ENCODE measurements at places on chromosomes 6 and 20. TPM values are rescaled to one million over a fixed set of nuclear protein-coding genes. Genes with fewer than 3 reads are reported as not detected.

Gene CLIC5
- 2.2 TPM for total RNA-seq

Gene LRP11
- 5.1 TPM for total RNA-seq

Gene KIAA0408
- 2.7 TPM for total RNA-seq

DNA sequence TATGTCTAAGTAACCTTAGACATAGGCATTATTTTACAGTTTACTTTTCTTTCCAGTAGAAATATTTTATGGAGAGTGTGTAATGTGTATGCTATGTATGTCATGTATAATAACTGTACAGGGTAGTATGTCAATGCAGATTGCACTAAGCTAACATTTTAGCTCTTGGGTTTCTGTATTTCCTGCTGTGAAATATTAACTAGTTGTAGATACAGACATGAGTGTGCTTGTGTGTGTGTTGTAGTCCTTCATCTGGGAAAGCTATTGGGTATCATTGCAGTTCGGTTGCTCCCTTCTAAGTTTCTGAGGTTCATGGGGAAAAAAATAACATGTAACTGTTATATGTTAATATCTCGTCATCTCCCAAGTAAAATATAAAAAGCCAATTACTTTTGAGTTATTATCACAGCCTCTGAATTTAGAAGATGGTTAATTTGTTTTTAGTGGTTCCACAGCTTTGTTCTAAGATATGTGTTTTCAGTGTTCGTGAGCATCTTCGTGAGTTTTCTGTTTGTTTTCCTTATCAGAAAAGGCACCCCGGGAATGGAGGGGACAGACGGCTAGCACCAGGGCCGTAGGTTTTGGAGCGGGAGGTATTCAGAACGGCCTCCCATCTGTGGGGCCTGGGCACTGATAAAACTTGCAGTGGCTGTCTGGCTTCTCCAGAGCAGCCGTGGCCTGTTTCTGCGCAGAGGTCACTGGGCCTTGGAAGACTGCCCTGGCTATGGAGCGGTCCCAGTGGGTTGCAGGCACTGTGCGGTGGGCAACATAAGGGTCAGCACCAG, 215.0 kb downstream of the ARID1B start:
- no peaks in the 10 kb centered on the region for H3K27me3 ChIP-seq
- no peaks in the 10 kb centered on the region for H3K36me3 ChIP-seq
- H3K27ac ChIP-seq: no peak overlapping the region
- no peak overlapping the region for H3K4me3 ChIP-seq
- no peak for DNase-seq
- peaks cover 37% of the 10 kb centered on the region for H3K4me1 ChIP-seq

Gene C20orf204
- total RNA-seq: 2.3 TPM

GRCh38 chr6:89944826-89945407, 50.6 kb downstream of the GJA10 start:
- DNase-seq: peak; percentile 3
- H3K27me3 ChIP-seq: no peaks in the 10 kb centered on the region
- no peak overlapping the region for H3K4me3 ChIP-seq
- peak overlapping the region; percentile 84 for H3K27ac ChIP-seq

- H3K4me3 ChIP-seq: no peak overlapping the region
- H3K36me3 ChIP-seq: no peaks in the 10 kb centered on the region
- H3K27me3 ChIP-seq: no peaks in the 10 kb centered on the region
- DNase-seq: no peak
- H3K27ac ChIP-seq: no peak overlapping the region
Measured at GRCh38 chr20:22460231-22460630, 124.1 kb downstream of the FOXA2 start.

DNA sequence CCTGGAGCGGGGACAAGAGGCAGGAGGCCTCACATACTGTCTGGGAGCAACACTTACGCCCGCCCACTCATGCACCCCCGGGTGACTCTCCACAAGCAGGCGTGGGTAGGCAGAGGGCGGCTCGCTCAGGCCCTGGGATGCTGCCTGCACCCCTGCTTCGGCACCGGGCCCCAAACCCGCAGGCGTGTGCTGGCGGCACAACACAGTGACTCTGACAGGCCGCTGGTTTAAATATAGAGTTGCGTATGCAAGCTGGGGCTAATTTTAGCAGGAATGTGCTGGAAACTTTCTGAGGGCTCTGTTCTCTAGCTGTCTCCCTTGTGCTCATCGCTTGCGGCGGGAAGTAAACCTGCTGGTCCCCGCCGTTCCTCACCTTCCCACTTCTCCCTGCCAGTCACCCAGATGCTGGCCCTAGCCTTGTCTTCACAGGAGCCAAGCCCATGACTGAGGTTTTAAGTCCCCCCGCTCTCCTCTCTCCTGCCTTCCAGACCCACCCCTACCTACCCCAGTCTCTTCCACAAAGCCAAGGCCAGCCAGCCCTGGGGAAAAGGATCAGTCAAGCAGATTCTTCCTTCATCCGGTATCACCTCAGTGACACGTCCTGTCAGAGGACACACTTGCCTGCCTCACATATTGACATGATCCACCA, 94.5 kb upstream of the FOXP4 start:
- H3K36me3 ChIP-seq: no peaks in the 10 kb centered on the region
- DNase-seq: no peak
- no peak overlapping the region for H3K27ac ChIP-seq
- no peak overlapping the region for H3K4me3 ChIP-seq

Gene WFDC13
- total RNA-seq: not detected

GRCh38 chr6:40376113-40376650, 211.0 kb downstream of the LRFN2 start:
- H3K4me1 ChIP-seq: peaks cover 8% of the 10 kb centered on the region
- H3K36me3 ChIP-seq: no peaks in the 10 kb centered on the region
- H3K27me3 ChIP-seq: no peaks in the 10 kb centered on the region
- H3K4me3 ChIP-seq: no peak overlapping the region

DNA sequence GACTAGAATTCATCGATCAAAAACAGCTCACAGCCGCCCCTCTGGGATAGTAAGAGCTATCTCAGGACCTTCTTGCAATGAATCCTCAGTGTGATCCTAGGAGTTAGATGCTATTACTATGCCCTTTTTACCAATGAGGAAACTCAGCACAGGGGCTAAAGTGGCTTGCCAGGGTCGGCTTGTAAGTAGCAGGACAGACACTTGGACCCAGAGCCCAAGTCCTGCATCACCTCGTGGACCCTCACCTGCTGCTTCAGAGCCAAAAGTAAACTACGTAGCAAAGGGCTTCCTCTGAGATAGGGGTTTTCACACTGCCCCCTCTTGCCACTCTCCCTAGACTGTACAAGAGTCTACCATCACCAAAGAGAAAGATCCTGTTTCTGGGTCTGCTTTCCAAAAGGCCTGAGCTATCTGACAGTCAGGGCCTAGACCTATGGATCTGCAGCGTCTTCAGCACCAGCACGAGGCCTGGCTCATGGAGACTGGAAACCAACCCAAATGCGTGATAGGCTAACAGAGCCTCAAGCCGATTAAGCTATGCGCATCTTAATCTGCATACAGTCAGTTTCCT, 172.3 kb downstream of the ANKRD60 start:
- H3K27ac ChIP-seq: no peak overlapping the region
- no peaks in the 10 kb centered on the region for H3K4me1 ChIP-seq
- no peak overlapping the region for H3K4me3 ChIP-seq
- peaks cover 24% of the 10 kb centered on the region for H3K27me3 ChIP-seq
- DNase-seq: no peak

Gene CCN6
- total RNA-seq: 0.26 TPM

All from activated CD4-positive, alpha-beta T cell treated with anti-CD3 and anti-CD28 coated beads for 36 hours (primary cell).